ENCODE measurements at places on chromosomes 5 and 9.

DNA sequence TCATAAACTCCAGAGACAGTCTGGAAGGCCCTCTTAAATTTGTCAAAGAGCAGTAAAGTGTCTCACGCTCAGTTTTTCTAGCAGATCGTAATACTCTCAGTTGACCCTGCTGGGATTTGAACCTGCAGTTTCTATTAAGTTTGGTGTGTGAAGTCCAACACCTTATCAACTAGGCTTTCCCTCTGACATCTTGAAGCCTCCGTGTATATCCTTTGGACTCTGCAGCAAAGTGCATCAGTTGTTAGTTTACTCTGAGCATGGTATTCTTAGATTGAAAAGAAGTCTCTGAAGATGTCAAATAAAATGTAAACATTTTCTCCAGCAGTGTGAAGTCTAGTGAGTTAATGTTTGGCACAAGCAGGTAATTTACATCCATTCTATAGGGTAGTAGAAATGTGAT is 2.4 kb downstream of the FUBP3 start:
- DNase-seq = no peak

GRCh38 chr5:137708796-137709559 is 26.9 kb downstream of the KLHL3 start:
- DNase-seq = no peak

GRCh38 chr5:6423327-6424109 is 25.1 kb upstream of the UBE2QL1 start:
- DNase-seq = no peak

- DNase-seq = no peak
These were observed 467.3 kb upstream of the FTMT start for GRCh38 chr5:121384359-121384758.

DNA sequence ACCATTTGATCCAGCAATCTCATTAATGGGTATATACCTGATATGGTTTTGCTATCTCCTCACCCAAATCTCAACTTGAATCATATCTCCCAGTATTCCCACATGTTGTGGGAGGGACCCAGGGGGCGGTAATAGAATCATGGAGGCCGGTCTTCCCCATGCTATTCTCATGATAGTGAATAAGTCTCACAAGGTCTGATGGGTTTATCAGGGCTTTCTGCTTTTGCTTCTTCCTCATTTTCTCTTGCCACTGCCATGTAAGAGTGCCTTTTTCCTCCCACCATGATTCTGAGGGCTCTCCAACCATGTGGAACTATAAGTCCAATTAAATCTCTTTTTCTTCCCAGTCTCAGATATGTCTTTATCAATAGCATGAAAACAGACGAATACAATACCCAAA is 74.5 kb upstream of the APC start:
- DNase-seq = no peak

DNA sequence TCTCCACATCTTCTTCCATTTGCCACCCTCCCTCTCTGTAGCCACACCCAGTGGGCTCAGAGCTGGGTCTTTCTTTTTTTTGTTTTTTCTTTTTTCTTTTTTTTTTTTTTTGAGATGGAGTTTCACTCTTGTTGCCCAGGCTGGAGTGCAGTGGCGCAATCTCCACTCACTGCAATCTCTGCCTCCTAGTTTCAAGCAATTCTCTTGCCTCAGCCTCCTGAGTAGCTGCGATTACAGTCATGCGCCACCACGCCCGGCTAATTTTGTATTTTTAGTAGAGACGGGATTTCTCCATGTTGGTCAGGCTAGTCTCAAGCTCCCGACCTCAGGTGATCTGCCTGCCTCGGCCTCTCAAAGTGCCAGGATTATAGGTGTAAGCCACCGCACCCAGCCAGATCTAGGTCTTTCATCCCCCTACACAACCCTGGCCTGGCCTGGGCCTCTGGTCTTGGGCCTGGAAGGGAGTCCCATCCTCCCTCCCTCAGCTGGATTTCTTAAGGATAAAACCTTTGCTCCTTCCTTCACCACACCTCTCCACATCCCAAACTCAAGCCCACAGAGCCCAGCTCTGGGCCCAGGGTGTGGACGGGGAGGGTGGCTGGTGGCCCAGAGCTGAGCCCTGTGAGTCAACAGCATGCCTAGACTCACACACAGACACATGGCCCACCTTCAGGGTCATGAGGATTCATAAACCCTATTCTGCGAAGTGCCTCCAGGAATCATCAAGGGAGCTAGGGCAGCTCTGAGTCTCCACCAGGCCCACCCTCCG is 18.8 kb upstream of the KCNIP1 start:
- no peak for DNase-seq

DNA sequence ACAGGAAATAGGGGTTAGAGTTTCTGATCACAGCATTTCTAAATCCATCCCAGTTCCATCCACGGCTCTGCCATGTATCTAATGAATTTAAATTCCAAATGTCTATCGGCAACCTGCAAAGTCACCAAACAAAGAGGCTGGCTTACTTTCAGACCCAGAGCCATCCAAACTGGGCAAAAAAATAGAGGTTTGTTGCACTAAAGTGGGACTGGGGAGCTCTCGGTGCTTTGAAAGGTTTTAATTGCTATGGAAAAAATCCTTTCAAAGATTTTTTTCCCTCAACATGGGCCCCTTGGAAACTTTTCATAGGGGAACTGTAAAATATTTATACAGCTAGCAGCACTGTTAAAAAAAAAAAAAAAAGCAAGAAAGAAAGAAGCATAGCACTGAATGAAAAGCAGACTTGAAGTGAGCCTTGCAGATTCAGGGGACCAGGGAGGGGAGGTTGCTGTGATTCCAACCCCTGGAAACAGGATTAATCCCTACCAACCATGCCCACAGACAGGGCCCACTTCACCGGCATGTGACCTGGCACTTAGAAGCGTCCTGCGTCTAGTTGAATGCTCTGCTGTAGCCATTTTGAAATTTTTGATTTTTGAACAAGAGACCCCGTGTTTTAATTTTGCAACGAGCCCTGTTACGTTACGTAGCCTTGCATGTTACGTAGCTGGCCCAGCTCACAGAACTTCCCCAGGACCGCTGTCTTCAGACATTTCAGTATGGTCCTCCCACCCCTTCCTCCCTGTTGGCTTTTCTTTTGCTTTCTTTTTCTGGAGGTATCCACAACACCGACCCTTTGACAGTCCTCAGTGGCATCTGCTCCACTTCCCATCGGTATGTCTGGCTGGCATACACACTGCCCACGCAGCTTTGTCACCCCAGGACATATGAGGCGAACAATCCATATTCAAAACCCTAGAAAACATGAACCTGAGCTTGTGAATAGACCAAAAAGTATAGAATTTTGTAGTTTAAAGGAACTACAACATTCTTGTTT is 105.3 kb upstream of the NFIB start:
- DNase-seq = no peak

DNA sequence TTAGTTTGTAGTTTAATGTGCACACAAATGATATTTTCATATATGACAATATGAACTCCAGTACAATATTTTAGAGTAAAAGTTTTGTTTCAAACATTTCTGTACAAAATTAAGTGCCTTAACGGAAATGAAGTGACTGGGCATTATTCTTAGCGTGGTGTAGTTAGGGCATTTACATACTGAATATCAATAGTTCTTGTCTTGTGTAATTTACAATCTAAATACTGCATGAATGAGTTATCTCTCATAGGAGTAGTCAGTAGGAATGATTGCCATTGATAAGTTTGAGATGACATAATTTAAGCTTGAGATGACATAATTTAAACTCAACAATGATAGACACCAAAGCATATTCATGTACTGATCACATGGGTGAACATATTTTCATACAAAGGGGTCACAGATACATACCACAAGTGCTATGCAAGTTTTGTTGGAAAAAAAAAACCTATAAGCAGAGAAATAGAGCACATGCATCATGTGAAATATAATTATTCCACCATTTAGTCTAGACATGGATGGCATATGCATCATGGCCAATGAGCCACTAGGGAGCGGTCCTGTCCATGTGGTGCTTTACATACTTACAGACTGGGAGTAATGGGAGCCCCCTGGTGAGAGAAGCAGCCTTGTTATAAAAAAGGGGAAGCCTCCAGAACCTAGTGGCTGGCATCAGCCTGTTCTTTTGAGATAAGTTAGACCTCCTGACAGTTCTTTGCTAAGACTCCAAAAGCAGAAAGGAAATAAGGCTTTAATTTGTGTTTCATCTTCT is 1523.9 kb downstream of the MAT2B start:
- peak; percentile 16 for DNase-seq

GRCh38 chr5:56055287-56055686 is 60.5 kb upstream of the IL6ST start:
- DNase-seq = no peak

- no peak for DNase-seq
These were observed 150.3 kb downstream of the GPBP1 start for GRCh38 chr5:57324181-57324580.

DNA sequence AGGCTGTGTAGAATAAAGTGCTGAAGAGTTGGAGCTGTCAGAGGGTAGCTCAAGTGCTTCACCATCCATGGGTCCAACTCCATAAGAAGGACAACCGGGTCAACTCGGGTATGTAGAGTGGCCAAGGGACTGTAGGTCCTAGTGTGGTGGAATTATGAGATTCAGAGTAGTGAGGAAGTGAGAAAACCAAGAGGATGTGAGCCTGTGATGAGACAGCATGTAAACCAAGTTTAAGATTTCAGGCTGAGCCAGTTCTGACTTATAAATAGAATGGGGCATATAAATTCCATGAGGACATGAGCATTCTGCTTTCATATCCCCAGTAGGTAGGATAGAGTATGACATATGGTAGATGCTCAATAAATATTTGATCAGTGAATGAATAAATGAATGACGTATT is 96.3 kb downstream of the CFAP95 start:
- DNase-seq = peak; percentile 82

DNA sequence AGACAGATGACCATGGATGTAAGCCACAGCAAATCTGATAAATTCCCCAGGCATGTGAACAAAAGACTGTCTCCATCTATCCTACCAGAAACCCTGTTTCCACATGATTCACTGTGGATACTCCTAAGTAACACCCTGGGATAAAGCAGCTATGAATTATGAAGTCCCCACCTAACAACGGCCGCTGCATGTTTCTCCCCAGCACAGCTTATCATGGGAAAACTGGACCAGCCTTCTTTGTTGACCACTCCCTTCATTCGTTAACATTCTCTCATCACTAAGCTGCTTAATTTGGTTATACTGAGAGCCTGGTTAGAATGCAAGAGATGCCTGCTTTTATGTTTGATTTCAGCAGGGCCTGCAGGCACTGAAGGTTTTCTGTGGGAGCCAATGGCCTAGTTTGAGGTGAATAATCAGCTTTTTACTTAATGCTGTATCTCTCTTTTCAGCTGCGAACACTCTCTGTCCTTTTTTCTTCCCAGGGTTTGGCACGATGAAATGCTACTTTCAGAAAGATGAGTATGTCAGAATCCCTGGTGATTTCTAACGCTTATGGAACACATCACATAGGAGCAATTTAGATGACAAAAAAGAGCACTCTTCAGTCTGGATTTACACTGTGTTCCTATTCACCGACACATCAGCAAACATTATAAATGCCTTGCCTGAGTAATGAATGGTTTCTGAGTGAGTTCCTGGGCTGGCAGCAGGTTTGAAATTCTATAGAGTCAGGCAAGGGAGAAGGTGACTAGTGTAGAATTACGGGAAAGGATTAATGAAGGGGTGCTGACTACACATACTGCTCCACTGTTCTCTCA is 318.4 kb upstream of the ZNF608 start:
- no peak for DNase-seq

DNA sequence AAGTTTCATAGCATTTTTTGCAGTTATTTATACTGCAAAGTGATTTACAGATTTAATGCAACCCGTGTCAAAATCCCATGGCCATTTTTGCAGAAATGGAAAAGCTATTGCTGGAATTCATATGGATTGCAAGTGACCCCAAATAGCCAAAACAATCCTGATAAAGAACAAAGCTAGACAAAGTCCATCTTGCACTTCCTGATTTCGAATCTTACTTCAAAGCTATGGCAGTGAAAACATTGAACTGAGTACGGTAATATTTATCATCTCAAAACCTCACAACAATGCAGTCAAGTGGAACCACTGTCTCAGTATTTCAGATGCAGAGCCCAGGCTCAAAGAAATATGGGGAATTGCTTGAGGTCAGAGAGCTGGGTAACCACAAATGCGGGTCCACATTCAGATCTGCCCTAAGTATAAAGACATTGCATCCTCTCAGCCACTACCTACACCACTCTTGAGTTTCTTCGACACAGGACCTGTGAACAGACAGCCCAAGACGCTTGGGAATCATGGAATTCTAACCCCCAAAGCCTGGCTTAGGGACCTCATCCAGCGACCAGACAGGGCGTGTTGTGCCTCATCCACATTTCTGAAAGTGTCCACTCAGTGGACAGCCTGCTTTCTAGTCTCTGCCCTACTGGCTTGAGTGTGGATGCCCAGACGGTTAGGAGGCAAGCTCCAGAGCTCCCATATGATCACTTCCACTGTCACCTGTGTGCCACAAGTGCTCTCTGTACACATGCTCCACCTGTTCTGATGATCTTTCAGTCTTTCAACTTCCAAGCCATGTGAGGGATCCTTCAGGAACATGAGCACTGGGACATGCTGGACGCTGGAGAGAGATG is 39.3 kb upstream of the KCNIP1 start:
- no peak for DNase-seq

- DNase-seq = no peak
These were observed 9.8 kb upstream of the CYLC2 start for GRCh38 chr9:102985162-102985895.

DNA sequence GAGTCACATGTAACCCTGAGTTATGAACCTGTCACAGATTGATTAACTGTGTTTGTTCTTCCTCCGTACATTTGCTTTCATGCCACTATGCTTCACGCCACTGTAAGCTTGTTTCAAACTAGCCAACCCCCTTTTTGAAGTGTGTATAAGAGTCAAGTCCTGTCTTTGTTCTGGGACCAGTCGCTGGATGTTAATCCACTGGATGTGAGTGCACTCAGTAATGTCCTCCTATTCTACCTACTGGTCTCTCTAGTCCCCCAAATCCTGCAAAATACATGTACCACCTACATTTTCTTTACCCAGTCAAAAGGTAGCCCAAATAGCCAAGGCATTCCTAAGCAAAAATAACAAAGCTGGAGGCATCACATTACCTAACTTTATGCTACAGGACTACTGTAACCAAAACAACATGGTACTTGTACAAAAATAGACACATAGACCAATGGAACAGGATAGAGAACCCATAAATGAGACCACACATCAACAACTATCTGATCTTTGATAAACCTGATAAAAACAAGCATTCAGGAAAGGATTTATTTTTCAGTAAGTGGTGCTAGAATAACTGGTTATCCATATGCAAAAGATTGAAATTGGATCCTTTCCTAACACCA is 1139.1 kb upstream of the SEMA6A start:
- DNase-seq = no peak

- DNase-seq = peak; percentile 91
These were observed 105.6 kb upstream of the TXNDC8 start for GRCh38 chr9:110443146-110443865.

GRCh38 chr5:172659909-172660628 is 19.0 kb downstream of the NEURL1B start:
- DNase-seq = peak; percentile 87

DNA sequence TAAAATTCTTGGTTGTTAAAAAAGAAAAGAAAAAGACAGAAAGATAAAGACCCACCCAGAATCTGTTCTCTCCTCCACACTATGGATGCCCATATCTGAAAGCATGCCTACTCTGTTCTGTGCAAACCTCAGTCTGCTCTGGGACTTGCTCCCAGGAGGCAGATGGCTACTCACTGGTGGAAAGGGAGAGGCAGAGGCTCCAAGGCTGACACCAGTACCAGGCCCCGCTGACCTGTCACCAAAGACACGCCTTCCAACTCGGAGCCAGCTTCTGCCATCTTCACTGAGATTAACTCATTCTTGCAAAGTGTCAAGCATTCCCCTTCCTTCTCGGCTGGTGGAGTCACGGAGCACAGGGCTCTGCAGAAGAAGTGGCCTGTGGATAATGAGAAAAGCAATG is 21.6 kb downstream of the SH3TC2 start:
- no peak for DNase-seq

GRCh38 chr9:127726871-127727270 is 8.2 kb downstream of the TOR2A start:
- DNase-seq = no peak

Data from HCEC 1CT (cell line).